ENCODE measurements at places on chromosomes 4 and X. TPM values are rescaled to one million over a fixed set of nuclear protein-coding genes. Genes with fewer than 3 reads are reported as not detected.

DNA sequence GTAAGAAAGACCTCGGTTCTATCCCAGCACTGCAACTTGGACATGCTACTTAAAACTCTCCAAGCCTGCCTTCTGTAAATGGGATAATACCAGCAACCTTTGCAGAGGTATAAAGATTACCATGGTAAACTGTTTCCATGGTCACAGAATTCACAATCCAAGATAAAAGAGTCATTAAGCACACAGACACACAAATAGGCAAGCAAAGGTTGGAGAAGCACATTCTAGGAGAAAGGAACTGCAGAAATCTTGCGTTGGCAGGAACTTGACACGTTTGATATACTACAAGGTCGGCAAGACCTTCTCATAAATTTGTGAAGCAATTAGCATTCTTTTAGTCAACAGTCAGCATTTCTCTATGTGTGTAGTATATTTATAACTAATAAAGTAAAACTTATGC, 12.3 kb upstream of the CHRNA9 start:
- H3K4me3 ChIP-seq = no peak overlapping the region
- no peak overlapping the region for H3K27ac ChIP-seq
- H3K4me1 ChIP-seq = no peaks in the 10 kb centered on the region
- no peaks in the 10 kb centered on the region for H3K27me3 ChIP-seq
- no peaks in the 10 kb centered on the region for H3K36me3 ChIP-seq
- DNase-seq = no peak

GSX2 gene
- not detected for total RNA-seq

GRCh38 chr4:54852054-54852453, 194.3 kb downstream of the KIT start:
- no peak overlapping the region for H3K4me3 ChIP-seq
- H3K36me3 ChIP-seq = no peaks in the 10 kb centered on the region
- H3K4me1 ChIP-seq = no peaks in the 10 kb centered on the region

HSFX2 gene
- total RNA-seq = not detected

- H3K4me3 ChIP-seq = no peak overlapping the region
- peak overlapping the region; percentile 80 for H3K27ac ChIP-seq
- H3K4me1 ChIP-seq = no peaks in the 10 kb centered on the region
Observed at GRCh38 chrX:112678831-112679230, 907 bp downstream of the LHFPL1 start.

- H3K27me3 ChIP-seq = no peaks in the 10 kb centered on the region
- H3K27ac ChIP-seq = peak overlapping the region; percentile 37
- no peak for DNase-seq
Observed at GRCh38 chrX:17595456-17596035, 141.7 kb upstream of the SCML1 start.

DNA sequence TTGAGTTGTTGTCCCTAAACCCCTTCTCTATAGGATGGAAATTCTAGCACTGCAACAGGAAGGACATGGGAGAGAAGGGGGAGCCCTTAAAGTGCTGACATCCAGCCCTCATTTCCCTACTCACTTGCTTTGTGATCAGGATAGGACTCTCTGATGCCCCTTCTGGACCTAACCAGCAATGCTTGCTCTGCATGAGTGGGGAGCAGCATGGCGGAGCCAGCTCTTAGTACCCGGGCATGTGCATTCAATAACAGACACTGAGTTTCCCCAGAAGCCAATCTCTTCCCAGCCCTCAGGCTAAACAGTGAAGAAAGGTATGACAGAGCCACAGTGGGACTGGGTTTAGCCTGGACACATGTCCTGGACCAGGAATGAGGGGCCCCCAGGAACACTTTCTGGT, 14.0 kb downstream of the SOD3 start:
- peaks cover 6% of the 10 kb centered on the region for H3K36me3 ChIP-seq
- H3K27ac ChIP-seq = peak overlapping the region; percentile 62
- H3K27me3 ChIP-seq = no peaks in the 10 kb centered on the region
- no peaks in the 10 kb centered on the region for H3K4me1 ChIP-seq
- no peak overlapping the region for H3K4me3 ChIP-seq

DNA sequence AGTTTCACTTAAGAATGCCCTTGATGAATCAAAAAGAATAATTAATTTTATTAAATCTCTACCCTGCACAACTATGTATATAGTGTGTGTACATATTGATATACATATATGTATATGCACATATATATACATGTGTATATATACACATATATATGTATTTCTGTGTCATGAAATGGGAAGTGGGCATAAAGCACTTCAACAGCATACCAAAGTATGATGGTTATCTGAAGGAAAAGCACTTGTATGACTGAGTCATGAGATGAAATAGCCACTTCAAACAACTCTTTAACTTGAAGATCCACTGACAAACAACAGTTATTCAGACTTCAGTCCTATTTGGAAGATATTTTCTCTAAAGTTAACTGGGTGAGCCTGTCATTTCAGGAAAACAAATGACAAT, 16.3 kb downstream of the RNF128 start:
- no peak for DNase-seq
- no peak overlapping the region for H3K27ac ChIP-seq
- no peak overlapping the region for H3K4me3 ChIP-seq

DNA sequence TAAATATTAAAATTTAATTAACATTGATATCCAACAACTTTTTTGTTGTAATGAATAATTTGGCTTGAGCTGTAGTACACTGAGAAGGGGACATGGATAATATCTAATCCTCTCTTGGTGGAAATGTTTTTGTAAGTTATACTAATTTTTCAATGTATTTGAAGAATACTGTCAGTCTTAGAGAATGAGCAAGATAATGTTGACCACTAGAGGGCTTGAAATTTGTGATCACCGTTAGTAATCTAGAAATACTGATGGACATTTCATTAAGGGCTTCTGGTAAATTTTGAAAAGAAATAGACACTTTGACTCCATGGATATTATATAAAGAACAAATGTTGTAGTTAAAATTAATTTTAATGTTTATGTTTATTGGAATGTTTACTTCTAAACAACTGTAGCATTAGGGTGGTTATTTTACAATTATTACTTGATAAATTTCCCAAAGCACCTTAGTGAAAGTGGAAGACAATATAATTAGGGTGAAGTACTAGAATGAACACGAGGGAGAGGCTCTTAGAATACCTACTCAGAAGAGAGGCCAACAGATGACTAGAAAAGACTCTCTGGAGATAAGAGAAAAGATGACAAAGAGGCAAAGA, 20.0 kb upstream of the CAMK2D start:
- no peak overlapping the region for H3K4me3 ChIP-seq
- no peak overlapping the region for H3K27ac ChIP-seq
- peaks cover 4% of the 10 kb centered on the region for H3K4me1 ChIP-seq
- H3K36me3 ChIP-seq = no peaks in the 10 kb centered on the region

- no peak overlapping the region for H3K27ac ChIP-seq
- no peaks in the 10 kb centered on the region for H3K36me3 ChIP-seq
- no peak for DNase-seq
- H3K4me1 ChIP-seq = no peaks in the 10 kb centered on the region
- no peaks in the 10 kb centered on the region for H3K27me3 ChIP-seq
- H3K4me3 ChIP-seq = no peak overlapping the region
Observed at GRCh38 chr4:1459722-1460511, 53.7 kb upstream of the NKX1-1 start.

EGF gene
- total RNA-seq = not detected

DNA sequence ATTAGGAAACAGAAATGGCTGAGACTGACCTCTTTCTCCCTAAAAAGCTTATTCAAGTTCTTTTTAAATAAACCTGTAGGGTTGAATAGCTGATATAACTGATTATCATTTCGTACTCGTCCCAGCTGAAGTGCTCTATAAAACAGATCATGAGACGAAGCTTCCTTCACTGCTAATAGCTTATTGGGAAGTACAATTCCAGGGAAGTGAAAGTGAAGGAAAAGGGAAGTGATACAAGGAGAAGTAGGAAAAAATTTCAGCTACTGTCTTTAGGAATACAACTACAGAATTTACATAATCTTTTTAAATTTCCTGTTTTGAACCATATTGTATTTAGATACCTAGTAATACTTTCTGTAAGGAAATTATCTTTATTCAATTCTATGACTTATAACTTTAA, 103.0 kb downstream of the SNCA start:
- H3K4me3 ChIP-seq = no peak overlapping the region
- H3K36me3 ChIP-seq = no peaks in the 10 kb centered on the region
- no peak for DNase-seq
- H3K4me1 ChIP-seq = no peaks in the 10 kb centered on the region

CBR4 gene
- 0.53 TPM for total RNA-seq

FABP2 gene
- not detected for total RNA-seq

DNA sequence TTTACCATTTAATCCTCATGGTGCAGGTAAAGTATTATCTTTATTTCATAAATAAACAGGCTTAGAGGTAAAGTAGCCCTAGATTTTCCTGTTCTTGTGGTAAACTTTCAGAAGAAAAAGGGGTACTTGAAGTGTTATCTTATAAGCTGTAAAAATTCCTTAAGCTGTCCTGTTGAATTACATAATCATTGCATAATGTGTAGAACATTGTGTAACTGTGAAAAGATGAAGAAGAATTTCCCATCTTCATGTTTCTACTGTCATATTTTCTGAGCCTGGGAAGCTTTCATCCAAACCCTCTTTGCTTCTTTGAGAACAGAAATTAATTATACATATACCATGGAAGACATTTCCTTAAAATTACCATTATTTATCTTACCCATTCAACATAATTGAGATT, 90.5 kb downstream of the ELOVL6 start:
- DNase-seq = no peak
- no peaks in the 10 kb centered on the region for H3K36me3 ChIP-seq
- no peak overlapping the region for H3K27ac ChIP-seq
- H3K27me3 ChIP-seq = no peaks in the 10 kb centered on the region
- no peak overlapping the region for H3K4me3 ChIP-seq

DNA sequence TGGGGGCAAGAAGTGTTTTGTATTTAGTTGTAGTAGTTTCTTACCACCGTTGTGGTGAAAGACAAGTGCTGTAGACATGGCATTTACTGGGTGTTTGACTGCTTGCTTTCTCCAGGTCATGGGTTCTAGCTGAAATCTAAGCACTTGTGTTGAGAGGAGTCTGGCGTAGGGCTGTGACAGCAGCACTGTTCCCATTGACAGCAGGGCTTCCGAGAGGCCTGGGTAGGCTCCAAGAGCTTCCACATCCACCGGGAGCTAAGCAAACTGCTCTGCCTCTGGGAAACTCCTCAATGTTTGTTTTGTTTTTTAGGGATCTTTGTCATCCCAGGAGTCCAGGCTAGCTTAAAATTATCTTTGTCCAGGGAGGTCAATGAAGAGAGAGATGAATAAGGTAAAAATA, 44.3 kb downstream of the BMPR1B start:
- H3K4me3 ChIP-seq = no peak overlapping the region
- H3K27me3 ChIP-seq = no peaks in the 10 kb centered on the region
- no peak for DNase-seq
- H3K27ac ChIP-seq = no peak overlapping the region

ACTRT1 gene
- total RNA-seq = not detected

LIMCH1 gene
- 44.4 TPM for total RNA-seq

MXRA5 gene
- total RNA-seq = 0.21 TPM

DNA sequence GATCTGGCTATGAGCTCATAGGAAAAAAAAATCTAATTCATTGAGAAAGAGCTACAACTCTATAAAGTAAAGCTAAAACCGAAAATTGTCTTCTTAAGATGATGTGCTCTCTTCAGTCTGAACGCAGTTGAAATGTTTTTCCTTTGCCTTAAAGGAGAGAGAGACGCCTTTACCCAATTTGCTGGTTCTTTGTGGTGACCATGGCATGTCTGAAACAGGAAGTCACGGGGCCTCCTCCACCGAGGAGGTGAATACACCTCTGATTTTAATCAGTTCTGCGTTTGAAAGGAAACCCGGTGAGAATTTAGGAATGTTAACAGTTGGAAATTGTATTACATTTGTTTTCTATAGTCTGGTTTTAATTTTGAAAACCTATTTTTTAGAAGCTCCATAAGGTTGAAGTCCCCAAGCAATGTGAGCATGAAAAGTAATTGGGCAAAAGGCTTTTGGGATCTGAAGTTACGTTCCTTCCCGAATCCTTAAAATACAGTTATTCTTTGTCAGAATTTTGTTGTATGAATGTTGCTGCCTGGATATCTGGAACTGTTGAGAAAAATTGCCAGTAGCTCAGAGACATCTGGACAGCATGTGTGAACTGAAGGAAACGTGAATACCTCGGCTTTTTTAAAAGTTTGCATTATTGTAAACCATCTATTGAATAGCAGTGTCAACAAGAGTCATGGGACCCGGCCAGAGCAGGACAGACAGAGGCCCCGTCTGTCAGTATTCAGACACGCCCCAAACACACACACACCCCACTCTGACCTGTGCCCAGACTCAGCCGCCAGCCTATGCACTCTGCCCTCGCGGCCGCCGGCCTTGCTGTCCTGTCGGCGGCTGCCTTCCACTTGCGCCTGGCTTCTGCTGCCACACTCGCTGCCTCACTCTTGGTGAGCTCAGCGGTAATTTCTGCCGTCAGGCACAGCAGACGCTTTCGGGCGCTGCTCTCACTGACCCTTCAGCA, 9.9 kb downstream of the PIGG start:
- H3K4me1 ChIP-seq = no peaks in the 10 kb centered on the region
- no peak overlapping the region for H3K4me3 ChIP-seq

DCAF4L1 gene
- total RNA-seq = 0.11 TPM

GRCh38 chr4:1293531-1293941, 3.8 kb downstream of the MAEA start:
- H3K27ac ChIP-seq = no peak overlapping the region
- H3K4me1 ChIP-seq = peaks cover 35% of the 10 kb centered on the region
- H3K27me3 ChIP-seq = no peaks in the 10 kb centered on the region
- H3K36me3 ChIP-seq = peaks cover 8% of the 10 kb centered on the region

PCDH11X gene
- total RNA-seq = 1.2 TPM

NUP62CL gene
- total RNA-seq = not detected

SYTL5 gene
- total RNA-seq = not detected

GRCh38 chr4:10104211-10104990, 12.2 kb downstream of the WDR1 start:
- no peak for DNase-seq
- H3K4me1 ChIP-seq = peaks cover 48% of the 10 kb centered on the region
- H3K27ac ChIP-seq = peak overlapping the region; percentile 93
- no peaks in the 10 kb centered on the region for H3K27me3 ChIP-seq
- peaks cover 30% of the 10 kb centered on the region for H3K36me3 ChIP-seq

PRR32 gene
- total RNA-seq = not detected

NLRP2B gene
- total RNA-seq = not detected

DNA sequence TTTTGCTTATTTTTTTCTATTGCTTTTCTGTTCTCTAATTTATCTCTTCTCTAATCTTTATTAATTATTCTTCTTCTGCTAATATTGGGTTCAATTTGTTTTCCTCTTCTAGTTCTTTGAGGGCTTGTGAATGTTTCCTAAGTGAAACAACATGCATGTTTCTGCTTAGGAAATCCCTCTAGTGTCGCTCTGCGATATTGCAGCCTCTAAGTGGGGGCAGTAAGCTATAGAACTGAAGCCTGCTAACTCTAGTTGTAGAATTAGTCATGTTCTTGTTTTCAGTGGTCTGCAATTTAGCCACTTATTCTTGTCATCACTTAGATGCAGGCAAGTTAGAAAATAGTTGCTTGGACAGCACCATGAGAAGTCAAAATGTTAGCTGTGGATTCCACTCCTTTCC, 222.6 kb downstream of the SPIN4 start:
- H3K4me1 ChIP-seq = no peaks in the 10 kb centered on the region
- H3K36me3 ChIP-seq = no peaks in the 10 kb centered on the region
- H3K27ac ChIP-seq = no peak overlapping the region
- DNase-seq = no peak
- no peak overlapping the region for H3K4me3 ChIP-seq

MAMLD1 gene
- total RNA-seq = 15.4 TPM

GRCh38 chr4:64781737-64782326, 372.6 kb upstream of the TECRL start:
- DNase-seq = no peak
- no peaks in the 10 kb centered on the region for H3K4me1 ChIP-seq
- H3K27me3 ChIP-seq = no peaks in the 10 kb centered on the region

All from ascending aorta (tissue), 2 donors.